Mesendoderm (in vitro differentiated cells): ENCODE measurements at places on chromosomes 2 and 18.

- H3K36me3 ChIP-seq: no peaks in the 10 kb centered on the region
- H3K4me3 ChIP-seq: no peak overlapping the region
- no peaks in the 10 kb centered on the region for H3K27me3 ChIP-seq
- H3K4me1 ChIP-seq: peaks cover 2% of the 10 kb centered on the region
These were observed 60.0 kb downstream of the MYO1B start for GRCh38 chr2:191304939-191305875.

DNA sequence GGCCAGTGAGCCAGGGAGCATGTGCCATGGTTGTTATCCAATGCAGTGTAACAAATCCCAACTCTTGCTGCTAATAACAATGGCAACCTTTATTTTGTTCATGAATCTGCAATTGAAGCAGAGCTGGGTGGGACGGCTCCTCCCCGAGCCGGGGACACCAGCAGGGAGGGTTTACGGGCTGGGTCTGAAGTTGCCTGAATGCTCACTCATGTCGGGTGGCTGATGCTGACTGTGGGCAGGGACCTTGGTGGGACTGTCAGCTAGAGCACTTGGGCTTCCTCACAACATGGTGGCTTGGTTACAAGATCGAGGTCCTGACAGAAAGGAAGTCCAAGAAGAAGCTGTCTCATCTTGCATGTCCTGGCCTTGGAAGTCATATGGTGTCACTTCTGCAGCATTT, 264.5 kb downstream of the NDUFA10 start:
- no peaks in the 10 kb centered on the region for H3K27me3 ChIP-seq
- no peak for DNase-seq
- H3K27ac ChIP-seq: no peak overlapping the region

GRCh38 chr2:36289731-36290130, 65.8 kb upstream of the CRIM1 start:
- H3K27ac ChIP-seq: no peak overlapping the region
- no peak for DNase-seq
- H3K27me3 ChIP-seq: no peaks in the 10 kb centered on the region
- H3K4me1 ChIP-seq: no peaks in the 10 kb centered on the region
- H3K36me3 ChIP-seq: no peaks in the 10 kb centered on the region

DNA sequence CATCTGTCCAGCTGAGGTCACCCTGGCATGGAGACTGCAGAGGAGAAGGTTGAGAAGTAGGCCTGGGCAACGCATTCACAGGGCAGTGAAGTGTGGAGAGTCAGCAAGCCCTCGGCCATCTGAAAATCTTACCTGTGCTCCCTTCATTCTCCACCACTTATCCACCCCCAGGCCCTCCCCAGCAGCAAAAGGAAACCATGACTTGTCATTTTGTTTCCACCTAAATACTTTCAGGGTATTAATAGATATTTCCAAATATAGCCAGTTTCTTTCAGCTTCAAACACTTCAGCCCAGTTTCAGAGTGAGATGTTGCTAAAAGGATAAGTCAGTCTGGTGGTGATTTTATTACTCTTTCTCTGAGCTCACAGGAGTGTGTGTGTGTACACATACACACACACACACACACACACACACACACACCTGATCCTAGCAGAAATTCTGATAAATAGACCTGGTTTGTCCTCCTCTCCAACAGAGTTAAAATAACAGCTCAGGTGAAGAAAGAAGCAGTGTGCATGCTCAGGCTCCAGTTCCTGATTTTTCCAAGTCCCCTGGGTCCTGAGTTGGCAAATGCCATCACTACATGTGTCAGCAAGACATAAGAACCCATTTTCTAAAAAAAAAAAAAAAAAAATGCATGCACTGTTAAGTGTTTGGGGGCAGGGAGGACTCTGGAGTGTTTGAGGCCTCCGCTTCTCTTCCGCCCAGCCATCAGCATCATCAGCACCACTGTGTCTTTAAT, 82.8 kb downstream of the LOXHD1 start:
- DNase-seq: no peak
- H3K27me3 ChIP-seq: no peaks in the 10 kb centered on the region
- H3K36me3 ChIP-seq: no peaks in the 10 kb centered on the region
- H3K4me1 ChIP-seq: no peaks in the 10 kb centered on the region

- H3K36me3 ChIP-seq: no peaks in the 10 kb centered on the region
- no peak for DNase-seq
- no peaks in the 10 kb centered on the region for H3K4me1 ChIP-seq
These were observed 21.5 kb downstream of the IL1RN start for GRCh38 chr2:113148606-113149552.

DNA sequence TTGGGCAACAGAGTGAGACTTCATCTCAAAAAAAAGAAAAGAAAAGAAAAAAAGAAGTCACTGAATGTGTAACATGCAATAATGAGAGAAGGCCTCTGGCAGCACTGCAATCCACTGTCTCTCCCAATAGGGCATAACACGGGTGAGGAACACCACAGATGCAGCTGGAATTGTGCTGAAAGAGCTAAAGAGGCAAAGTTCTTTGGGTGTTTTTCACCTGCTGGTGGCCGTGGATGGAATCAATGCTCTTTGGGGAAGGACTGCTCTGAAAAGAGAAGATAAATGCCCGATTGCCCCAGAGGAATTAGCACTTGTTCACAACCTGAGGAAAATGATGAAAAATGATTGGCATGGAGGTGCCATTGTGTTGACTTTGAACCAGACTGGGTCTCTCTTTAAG, 31.0 kb upstream of the CYBRD1 start:
- H3K27ac ChIP-seq: no peak overlapping the region
- H3K4me3 ChIP-seq: no peak overlapping the region
- H3K36me3 ChIP-seq: no peaks in the 10 kb centered on the region

DNA sequence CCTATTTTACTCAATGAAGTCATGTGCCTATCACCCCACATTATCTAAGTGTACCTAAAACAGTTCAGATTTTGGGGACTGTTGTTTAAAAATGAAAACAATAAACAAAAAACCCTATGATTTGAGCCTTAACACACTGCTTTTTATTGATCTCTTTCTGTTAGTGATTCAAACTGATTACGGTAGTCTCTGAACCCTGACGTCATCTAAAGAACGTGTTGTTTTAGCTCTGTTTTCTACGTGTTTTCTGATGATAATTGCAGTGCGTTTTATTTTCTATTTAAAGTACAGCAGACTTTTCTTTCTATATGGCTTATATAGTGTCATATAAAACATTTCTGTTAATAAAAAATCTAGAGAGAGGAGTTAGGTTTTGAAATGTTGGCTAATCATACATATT, 93.9 kb upstream of the FAM237A start:
- DNase-seq: no peak
- H3K27me3 ChIP-seq: no peaks in the 10 kb centered on the region
- no peak overlapping the region for H3K4me3 ChIP-seq
- H3K4me1 ChIP-seq: no peaks in the 10 kb centered on the region

DNA sequence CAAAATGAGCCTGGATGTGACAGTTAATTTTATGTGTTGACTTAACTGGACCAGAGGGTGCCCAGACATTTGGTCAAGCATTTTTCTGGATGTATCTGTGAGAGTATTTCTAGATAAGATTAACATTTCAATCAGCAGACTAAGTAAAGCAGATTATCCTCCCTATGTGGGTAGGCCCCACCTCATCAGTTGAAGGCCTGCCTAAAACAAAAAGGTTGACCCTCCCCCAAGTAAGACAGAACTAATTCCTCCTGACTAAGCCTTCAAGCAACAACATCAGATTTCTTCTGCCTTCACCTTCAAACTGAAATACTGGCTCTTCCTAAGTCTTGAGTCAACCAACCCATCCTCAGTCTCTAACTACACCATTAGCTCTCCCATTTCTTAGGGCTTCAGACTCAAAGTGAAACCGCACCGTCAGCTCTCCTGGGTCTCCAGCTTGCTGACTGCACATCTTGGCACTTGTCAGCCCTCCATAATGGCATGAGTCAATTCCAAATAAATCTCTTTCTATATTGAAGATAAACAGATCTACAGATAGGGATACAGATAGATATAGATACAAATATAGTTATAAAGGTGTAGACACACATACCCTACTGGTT, 47.9 kb downstream of the MEMO1 start:
- no peak overlapping the region for H3K27ac ChIP-seq
- no peaks in the 10 kb centered on the region for H3K27me3 ChIP-seq
- no peak for DNase-seq
- H3K36me3 ChIP-seq: no peaks in the 10 kb centered on the region
- no peak overlapping the region for H3K4me3 ChIP-seq
- no peaks in the 10 kb centered on the region for H3K4me1 ChIP-seq

- H3K4me3 ChIP-seq: no peak overlapping the region
- no peaks in the 10 kb centered on the region for H3K4me1 ChIP-seq
- H3K36me3 ChIP-seq: no peaks in the 10 kb centered on the region
- H3K27me3 ChIP-seq: no peaks in the 10 kb centered on the region
These were observed 20.1 kb upstream of the NEB start for GRCh38 chr2:151754253-151754897.

- H3K4me3 ChIP-seq: no peak overlapping the region
- peaks cover 2% of the 10 kb centered on the region for H3K4me1 ChIP-seq
- no peaks in the 10 kb centered on the region for H3K27me3 ChIP-seq
- no peak overlapping the region for H3K27ac ChIP-seq
These were observed 105.4 kb upstream of the CNGA3 start for GRCh38 chr2:98240786-98241398.

GRCh38 chr2:95091885-95092555, 29.6 kb downstream of the MRPS5 start:
- H3K27me3 ChIP-seq: no peaks in the 10 kb centered on the region
- H3K4me3 ChIP-seq: no peak overlapping the region
- DNase-seq: no peak
- no peak overlapping the region for H3K27ac ChIP-seq

DNA sequence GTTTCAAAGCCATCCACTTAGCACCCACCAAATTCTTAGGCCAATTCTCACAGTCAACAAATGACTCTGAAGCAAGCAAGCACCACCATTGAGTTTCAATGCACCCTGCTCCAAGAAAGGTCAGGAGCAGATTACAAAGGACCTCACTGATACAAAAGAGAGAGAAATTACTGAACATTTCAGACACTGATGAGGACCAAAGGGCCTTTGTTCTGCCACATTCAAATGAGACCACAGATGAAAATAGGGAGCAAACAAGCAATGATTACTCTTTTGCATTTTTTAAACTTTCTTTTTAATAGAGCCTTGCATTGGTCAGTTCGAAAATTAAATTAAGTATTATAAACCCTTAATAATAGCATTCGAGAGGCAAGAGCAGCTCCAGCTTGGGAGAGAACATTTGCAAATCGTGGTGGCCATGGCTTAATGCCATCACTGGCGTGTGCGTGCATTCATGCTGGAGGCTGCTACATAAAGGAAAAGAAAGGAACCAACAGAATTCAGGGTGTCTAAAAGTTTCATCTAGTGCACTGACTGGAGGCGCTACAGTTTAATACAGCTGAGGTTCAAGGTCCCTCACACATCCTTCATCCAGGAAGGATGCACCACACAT, 87.5 kb downstream of the KLF7 start:
- H3K27me3 ChIP-seq: no peaks in the 10 kb centered on the region
- no peak overlapping the region for H3K27ac ChIP-seq
- H3K36me3 ChIP-seq: peaks cover 2% of the 10 kb centered on the region
- peaks cover 2% of the 10 kb centered on the region for H3K4me1 ChIP-seq
- H3K4me3 ChIP-seq: no peak overlapping the region

- H3K36me3 ChIP-seq: no peaks in the 10 kb centered on the region
- H3K4me1 ChIP-seq: no peaks in the 10 kb centered on the region
- H3K4me3 ChIP-seq: no peak overlapping the region
- no peak overlapping the region for H3K27ac ChIP-seq
- no peaks in the 10 kb centered on the region for H3K27me3 ChIP-seq
- peak; percentile 53 for DNase-seq
These were observed 66.1 kb downstream of the MARCO start for GRCh38 chr2:119008108-119008507.

- no peak for DNase-seq
- H3K4me1 ChIP-seq: no peaks in the 10 kb centered on the region
- H3K36me3 ChIP-seq: no peaks in the 10 kb centered on the region
- H3K4me3 ChIP-seq: no peak overlapping the region
These were observed 366.7 kb downstream of the NUP35 start for GRCh38 chr2:183490914-183491313.

- H3K4me3 ChIP-seq: no peak overlapping the region
- DNase-seq: no peak
- no peaks in the 10 kb centered on the region for H3K36me3 ChIP-seq
- H3K27ac ChIP-seq: no peak overlapping the region
- H3K4me1 ChIP-seq: no peaks in the 10 kb centered on the region
These were observed 891.4 kb downstream of the CCDC85A start for GRCh38 chr2:57075226-57075625.

GRCh38 chr2:71860381-71860926, 287.2 kb downstream of the CYP26B1 start:
- no peak overlapping the region for H3K4me3 ChIP-seq
- H3K27me3 ChIP-seq: no peaks in the 10 kb centered on the region
- no peak overlapping the region for H3K27ac ChIP-seq
- no peaks in the 10 kb centered on the region for H3K36me3 ChIP-seq

- no peak for DNase-seq
- no peaks in the 10 kb centered on the region for H3K4me1 ChIP-seq
- no peaks in the 10 kb centered on the region for H3K36me3 ChIP-seq
- H3K27ac ChIP-seq: no peak overlapping the region
- H3K27me3 ChIP-seq: peaks cover 13% of the 10 kb centered on the region
These were observed 5.0 kb downstream of the FBLN7 start for GRCh38 chr2:112143150-112143549.

- no peaks in the 10 kb centered on the region for H3K4me1 ChIP-seq
- H3K4me3 ChIP-seq: no peak overlapping the region
- no peak overlapping the region for H3K27ac ChIP-seq
- no peaks in the 10 kb centered on the region for H3K27me3 ChIP-seq
These were observed 256.5 kb downstream of the CNTNAP5 start for GRCh38 chr2:124281541-124281940.

GRCh38 chr18:62187543-62188510, 772 bp downstream of the RELCH start:
- peak overlapping the region; percentile 9 for H3K27ac ChIP-seq
- DNase-seq: peak; percentile 58
- H3K4me3 ChIP-seq: peak overlapping the region; percentile 93
- H3K36me3 ChIP-seq: no peaks in the 10 kb centered on the region

DNA sequence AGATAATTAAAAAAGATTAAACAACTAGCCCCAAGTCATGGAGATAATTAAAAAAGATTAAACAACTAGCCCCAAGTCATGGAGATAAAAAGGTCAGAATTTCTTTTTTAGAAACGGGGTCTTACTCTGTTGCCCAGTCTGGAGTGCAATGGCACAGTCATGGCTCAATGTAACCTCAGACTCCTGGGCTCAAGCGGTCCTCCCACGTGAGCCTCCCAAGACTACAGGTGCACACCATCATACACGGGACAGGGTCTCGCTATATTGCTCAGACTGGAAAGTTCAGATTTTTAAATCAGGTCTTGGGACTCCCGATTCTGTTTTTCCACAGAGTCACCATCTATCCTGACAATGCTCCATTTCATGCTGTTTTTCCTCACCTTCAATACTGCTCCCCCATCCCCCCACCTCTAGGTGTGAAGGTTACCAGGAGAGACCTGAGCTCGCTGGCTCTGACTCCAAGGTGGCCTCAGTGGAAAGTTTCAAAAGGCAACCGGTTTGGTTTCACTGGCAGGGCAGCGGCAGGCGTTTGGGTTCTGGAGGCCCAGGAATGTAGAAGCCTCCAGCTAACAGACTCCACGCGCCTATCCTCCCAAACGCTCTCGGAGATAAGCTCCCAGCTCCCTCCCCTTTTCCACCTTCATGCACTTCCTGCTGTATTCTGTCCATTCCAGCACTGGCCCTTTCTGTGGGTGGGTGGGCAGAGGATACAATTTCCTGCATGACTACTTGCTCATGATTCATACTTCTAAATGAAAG, 2.9 kb upstream of the SEMA4C start:
- peak overlapping the region; percentile 9 for H3K27ac ChIP-seq
- no peaks in the 10 kb centered on the region for H3K27me3 ChIP-seq
- no peak overlapping the region for H3K4me3 ChIP-seq
- no peaks in the 10 kb centered on the region for H3K36me3 ChIP-seq
- peaks cover 28% of the 10 kb centered on the region for H3K4me1 ChIP-seq

- H3K4me3 ChIP-seq: no peak overlapping the region
- no peaks in the 10 kb centered on the region for H3K27me3 ChIP-seq
- DNase-seq: no peak
- no peaks in the 10 kb centered on the region for H3K36me3 ChIP-seq
- H3K27ac ChIP-seq: no peak overlapping the region
- H3K4me1 ChIP-seq: peaks cover 2% of the 10 kb centered on the region
These were observed 24.6 kb upstream of the LBH start for GRCh38 chr2:30206461-30207430.
